Stimulated activated CD4-positive, alpha-beta T cell treated with anti-CD3 and anti-CD28 coated beads, Interleukin-1b, Interleukin-23, amount 100 ng/mL, for 48 hours (primary cell): ENCODE measurements at places on chromosomes 7 and 10.
A peak's percentile ranks its signal among the peaks of the same experiment; 100 is the strongest.

GRCh38 chr10:23994459-23995046 is 214.4 kb upstream of the KIAA1217 start:
- peak; percentile 4 for DNase-seq

DNA sequence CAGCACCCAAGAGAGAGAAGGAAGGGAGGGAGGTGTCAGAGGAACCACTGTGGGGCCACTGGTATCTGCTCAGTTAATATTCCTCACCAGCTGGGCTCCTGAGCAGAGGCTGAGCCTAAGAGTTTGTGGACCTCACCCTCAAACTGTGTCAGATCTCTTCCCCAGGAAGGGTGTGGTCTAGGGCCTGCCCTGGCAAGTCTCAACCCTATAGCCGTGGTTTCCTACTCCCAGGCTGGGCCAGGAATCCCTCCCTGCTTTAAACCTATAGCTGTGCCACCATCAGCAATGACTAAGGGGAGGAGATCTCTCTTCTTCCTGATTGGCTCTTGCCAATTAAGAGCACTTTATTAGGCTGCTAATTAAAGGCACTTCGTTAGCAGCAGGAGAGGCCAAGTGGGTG is 29.9 kb downstream of the POLL start:
- no peak for DNase-seq

DNA sequence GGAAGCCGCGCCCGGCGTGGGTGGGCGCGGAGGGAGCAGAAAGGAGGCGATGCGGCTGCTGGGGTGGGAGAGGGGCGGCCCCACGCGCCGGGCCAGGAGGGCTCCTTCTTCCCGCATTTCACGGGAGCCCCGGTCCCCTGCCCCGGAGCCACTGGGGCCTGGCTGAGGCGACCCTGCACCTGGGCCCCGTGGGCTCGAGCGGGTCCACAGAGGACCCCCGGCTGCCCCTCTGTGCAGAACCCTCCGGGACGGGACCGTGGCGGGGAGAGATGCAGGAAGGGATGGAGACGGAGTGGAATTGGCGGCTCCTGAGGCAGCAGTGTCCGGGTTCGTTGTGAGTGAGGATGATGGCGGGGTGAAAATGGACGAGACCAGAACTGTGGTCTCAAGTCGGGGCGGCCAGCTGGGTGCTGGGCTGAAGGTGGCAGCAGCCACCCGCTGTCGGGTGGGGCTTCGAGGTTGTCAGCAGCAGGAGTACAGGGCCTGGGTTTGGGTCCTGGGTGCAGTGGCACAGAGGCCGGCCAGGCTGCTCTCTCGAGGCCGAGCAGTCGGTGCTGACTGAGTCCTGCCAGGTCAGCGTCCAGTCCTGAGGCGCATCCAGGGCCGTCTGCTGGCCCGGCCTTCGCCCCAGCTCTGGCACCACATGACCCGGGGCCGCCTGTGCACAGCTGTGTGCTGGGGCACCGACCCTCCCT is 80.4 kb downstream of the VIPR2 start:
- DNase-seq = no peak

DNA sequence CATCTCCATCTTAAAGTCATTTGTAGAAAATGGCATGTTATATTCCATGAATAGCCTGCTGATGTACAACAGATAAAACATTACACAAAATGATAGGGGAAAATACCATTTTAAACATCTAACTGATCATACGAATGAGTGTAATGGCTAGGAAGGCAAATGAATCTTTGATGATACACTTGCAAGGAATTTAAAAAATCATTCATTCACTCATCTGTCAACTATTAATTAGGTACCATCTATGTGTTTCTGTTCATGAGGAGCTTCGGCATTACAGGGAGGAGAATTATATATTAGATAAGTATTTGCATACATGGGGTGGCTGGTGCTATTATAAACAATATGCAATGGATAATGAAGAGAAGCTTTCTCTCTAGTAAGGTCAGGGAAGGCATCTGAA is 183.7 kb downstream of the CACNB2 start:
- DNase-seq = no peak

DNA sequence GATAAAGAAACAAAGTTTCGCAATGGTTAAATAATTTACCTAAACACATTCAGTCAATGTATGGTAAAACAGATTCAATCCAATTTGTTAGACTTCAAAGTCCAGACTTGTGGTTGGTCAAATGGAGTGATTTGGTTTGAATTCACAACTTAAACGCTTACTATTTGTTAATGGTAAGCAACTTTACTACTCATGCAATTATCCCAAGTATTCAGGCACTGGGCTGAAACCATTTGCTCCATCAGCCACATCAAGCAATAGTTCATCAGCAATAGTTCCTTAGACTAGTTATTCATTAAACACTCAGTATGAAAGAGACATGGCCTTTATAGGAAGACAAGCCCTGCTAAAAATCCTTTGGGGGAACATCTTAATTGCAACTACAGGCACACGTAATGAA is 253.0 kb downstream of the AGMO start:
- no peak for DNase-seq
